ENCODE measurements at places on chromosomes 5 and 9.

DNA sequence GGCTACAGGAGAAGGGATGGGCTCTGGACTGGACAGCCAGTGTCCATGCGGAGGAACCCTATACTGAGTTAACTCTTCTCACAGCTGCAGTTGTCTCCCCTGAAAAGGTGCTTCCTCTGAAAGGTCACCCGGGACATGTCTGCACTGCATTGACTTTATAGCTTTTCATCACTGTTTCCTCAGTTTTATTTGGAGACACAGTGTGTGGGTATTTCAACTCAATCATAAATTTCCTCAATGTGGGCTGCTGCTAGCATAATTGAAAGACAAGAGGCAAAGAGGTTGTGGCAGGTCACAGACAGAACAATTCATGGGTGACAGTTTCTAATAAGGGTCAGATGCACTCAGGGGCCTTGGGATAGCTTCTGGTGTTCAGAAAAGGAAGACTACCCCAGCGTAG lies 336.8 kb downstream of the KDM4C start:
- no peak for DNase-seq

DNA sequence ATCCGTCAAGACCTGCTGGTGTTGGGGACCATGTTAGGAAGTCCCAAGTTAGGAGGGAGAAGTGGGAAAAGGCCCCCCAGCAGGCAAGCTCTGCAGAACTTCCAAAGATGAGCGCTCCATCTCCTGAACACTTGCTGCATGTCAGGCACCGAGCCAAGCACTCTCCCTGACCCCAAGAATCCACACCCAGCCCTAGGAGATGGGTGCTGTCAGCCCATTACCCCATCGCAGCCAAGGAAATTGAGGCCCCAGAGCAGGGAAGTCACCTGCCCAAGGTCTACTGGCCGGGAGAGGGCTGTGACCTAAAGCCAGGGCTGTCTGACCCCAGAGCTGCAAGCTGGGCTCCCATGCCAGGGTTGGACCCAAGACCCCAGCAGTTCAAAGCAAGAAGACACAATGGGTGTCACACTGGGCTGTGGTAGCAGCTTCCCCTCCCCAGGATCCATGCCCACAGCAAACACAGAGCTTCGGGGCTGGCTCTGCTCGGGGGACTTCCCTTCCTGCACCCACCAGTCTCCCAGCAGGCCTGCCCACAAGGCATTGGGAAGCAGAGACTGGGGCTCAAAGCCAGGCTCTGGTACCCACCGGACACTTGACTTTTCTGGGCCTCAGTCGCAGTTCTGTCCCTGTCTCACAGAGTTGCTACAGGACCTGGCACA lies 13.5 kb downstream of the EEIG1 start:
- DNase-seq = no peak

DNA sequence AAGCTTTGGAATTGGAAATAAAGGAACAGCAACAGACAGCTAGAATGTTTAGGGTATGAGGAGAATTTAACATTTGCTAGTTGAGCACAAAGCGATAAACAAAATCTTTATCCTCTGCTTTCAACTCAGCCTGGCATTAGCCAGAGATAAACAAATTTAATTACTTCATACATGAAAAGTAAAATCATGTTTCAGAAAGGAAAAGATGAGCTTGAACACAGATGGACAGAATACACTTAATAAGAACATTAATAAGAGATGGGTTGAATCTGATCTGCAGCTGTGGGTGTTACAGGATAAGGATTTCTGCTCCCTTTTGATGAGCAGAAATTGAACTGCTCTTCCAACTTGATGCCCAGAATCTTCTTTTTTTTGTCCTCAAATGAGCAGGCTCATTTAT lies 275.2 kb downstream of the CSNK1G3 start:
- no peak for DNase-seq

DNA sequence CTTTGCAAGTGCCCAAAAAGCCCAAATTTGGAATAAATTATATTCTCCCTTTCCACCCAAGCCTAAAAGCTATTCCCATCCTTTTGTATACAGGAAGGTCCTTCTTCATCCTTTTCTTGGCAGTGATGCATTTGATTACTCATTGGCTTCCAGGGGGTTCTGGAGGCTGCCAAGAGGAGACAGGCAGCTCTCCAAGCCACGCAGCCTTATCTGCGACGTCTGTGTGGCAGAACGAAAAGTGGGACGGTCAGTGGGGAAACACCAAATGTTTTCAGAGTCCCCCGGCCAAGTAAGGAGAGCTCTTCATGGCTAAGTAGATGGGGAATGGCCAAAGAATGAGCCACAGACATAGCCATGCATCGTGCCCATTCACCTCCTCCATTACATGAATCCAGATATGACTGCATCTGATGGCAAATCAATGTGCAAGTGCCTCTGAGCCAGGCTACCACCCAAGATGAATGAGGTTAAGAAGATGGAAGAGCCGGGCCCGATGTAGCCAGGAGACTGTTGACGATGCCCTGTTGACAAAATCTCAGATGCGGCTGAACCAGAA lies 12.1 kb downstream of the ADAM19 start:
- no peak for DNase-seq

GRCh38 chr5:96572864-96573512 lies 89.2 kb upstream of the CAST start:
- no peak for DNase-seq

GRCh38 chr5:332843-333242 lies 11.3 kb downstream of the AHRR start:
- DNase-seq = no peak

- DNase-seq = no peak
These were observed 31.4 kb upstream of the SELENOP start for GRCh38 chr5:42842921-42843641.

- DNase-seq = no peak
These were observed 168.2 kb downstream of the CD180 start for GRCh38 chr5:67028371-67028770.

DNA sequence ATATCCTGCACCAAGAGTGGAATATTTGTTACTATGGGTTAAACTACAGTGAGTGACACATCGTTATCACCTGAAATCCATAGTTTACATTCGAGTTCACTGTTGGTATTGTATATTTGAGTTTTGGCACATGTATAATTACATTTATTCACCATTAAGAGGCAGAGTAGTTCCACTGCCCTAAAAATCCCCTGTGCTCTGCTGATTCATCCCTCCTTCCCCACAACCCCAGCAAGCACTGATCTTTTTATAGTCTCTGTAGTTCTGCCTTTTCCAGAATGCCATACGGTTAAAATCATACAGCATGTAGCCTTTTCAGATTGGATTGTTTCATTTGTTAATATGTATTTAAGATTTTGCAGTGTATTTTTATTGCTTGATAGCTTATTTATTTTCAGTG lies 495.2 kb downstream of the DIRAS2 start:
- DNase-seq = no peak

DNA sequence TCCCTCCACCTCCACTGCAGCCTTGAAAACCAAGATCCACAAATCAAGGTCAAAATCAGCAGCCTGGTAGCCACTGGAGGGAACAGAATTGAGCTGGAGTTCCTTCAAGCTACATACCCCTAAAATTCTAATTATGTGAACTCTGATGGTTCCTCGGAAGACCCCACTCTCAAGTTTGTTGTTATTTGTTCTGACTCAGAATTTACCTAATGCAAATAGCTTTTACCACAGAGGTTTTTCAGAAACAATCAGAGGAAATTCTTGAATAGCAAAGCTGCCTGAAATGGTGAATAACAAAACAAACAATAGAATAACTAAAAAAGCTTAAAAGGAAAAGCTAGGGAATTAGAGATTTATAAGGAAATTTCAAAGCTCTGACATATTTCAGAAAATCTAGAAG lies 220.0 kb downstream of the CDH18 start:
- DNase-seq = no peak

- DNase-seq = no peak
These were observed 9.9 kb downstream of the S100Z start for GRCh38 chr5:76859591-76860247.

DNA sequence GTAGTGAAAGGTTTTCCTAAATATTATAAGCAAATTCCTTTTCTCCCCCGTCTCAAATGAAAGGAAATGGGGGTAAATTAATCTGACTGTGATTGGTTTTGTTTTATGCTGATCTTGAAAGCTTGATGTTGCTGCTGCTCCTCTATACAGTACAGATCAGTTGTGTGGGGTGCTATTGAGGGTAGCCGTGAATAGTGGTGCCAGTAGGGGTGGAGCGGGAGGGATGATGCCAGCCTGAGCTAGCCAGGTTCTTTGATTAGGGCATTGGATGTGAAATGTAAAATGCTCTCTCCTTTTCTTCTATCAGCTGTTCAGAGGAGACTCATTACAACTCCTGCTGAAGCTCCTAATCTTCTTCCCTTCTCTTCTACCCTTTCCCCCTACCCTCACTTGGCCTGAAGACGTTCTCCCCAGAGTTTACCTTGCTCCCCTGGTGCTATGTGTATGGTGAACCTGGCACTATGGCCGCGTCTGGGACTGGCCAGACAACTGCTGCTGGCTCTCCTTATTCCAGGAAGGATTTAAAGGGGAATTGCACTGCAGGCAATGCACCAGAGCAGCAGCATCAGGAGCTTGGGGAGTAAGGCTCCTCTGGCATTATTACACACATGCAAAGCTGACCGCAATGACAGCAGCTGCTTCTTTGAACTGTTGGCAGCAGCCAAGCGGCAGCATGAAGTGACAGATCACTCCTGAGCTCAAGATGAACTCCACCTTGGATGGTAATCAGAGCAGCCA lies 566 bp downstream of the GPR21 start:
- DNase-seq = no peak

Data from COLO829 (cell line).